AG09319 (cell line): ENCODE measurements at places on chromosomes 5 and 9.

- DNase-seq = no peak
Measured at GRCh38 chr9:6733257-6733656, 24.5 kb upstream of the KDM4C start.

DNA sequence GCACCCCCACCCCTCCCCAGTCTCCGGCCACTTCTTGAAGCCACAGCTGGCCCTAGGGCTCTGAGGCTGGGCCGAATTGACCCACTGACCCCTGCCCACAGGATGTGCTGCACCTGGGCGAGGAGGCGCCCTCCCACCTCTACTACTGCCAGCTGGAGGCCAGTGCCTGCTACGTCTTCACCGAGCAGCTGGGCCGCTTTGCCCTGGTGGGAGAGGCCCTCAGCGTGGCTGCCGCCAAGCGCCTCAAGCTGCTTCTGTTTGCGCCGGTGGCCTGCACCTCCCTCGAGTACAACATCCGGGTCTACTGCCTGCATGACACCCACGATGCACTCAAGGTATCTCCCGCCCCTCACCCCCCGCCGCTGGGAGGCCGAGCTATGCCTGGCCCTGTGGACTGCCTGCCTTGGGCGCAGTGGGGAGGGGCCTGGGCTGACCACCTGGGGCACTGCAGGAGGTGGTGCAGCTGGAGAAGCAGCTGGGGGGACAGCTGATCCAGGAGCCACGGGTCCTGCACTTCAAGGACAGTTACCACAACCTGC is 21.3 kb downstream of the HK3 start:
- no peak for DNase-seq

DNA sequence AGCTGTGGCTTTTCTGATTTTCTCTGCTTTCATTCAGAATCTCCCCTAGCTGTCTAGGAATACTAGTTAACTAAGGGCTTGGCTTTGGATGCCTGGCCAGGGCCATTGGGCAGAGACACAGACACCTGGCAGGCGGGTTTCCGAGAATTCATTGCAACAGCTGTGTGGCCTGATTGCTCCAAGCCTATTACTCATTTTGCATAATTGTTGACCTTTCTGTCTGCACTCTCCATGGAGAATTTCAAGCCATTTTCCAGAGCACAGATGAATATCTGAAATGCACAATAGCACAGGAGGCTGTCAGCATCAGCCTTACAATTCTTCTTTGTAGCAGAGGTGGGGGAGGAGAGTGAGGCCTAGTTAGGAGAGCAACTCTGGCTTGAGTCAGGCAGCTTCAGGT is 310.5 kb downstream of the DMAC1 start:
- no peak for DNase-seq

GRCh38 chr9:73643379-73644013 is 491.8 kb downstream of the ANXA1 start:
- DNase-seq = no peak

DNA sequence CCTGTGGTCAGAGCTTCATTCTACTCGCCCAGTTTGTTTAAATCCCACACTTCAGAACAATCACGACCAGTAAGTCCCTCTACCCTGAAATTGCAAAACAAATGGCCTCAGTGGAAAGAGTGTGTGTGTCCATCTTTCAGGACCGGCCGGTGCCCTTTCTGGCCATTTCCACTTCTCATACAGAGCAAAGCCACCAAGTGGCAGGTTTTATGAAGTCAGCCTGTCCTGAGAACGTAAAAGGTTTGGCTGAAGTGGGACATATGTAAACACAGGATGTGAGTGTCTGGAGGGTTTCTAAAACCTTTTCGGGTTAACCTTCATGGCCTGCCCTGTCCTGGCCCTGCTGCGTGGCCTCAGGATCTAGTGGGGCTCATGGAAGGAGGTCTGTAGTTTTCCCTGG is 24.7 kb downstream of the NXNL2 start:
- DNase-seq = no peak

DNA sequence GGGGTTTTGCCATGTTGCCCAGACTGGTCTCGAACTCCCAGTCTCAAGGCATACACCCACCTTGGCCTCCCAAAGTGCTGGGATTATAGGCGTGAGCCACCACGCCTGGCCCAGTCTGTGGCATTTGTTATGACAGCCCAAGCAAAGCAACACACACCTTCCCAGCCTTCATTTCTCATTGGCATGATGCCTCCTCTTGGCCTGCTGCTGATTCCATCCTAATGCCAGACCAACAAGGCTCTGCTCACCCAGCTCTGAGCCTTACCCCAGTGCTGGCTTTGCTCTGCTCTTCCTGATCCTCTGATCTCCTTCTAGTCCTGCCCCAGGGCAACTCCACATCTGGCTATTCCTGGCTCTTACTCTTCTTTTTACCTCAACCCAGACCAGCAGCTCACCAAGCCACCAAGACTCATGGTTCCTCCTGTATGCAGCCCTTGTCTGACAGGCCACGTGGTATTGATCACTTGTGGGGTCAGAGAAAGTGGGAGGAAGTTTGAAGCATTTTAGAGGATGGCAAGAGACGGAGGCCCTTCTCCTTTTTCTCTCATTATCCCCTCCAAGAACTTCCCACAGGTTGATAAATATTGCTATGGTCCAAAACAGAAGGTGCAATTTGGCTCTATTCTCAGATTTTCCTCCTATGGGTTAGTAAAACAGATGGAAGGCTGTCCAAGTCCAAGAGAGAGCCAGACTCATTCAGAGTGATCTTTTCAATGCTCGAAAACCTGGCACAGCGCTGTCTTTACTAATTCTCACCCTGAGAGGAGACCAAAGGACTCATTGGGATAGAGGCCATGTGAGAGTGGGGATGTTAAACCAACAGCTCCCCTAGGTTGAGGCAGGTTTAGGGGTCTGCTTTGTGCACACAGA is 958 bp downstream of the CD180 start:
- no peak for DNase-seq

DNA sequence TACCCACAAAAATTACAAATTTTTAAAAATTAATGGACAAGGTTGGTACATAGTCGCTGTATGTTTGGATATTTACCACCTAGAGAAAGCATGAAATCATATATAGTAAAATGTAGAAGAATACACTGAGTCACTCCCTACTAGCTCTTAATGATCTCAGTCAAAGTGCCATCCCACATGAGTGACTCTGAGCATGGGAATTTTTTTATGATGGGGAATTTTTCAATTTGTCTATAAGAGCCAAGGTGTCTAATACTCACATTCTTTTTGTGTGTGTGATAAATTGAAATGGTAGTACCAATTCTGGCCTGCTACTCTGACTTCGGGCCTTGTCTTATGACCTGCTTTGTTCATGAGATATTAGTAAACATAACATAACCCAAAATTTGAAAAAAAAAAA is 483.2 kb downstream of the CDH10 start:
- no peak for DNase-seq

DNA sequence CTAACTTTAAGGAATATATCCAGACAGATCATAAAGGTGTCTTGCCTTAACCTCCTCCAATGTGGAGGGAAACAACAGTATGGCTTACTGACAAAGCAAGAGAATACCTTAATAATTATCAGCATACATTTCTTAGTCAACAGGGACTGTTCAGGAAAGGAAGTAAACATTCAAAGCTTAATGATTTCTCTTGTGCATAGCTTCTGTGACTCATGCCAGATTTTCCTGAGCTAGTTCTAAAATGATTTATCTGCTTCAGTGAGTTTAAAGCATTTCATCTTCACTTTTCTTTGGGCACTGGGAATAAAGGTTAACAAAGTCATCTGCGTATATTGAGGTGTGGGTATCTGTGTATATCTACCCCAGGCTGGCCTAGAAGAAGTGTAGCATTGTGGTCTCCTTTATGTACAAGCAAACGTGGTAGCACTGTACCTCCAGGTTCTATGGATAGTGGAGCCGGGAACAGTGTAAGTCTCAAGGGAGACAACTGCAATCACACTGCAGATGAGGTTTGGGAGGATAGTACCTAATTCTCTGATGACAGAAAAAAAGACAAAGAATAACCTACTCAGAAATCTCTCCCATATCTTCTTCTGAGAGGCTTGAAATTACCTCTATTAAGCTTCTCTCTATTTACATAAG is 284.1 kb downstream of the HCN1 start:
- no peak for DNase-seq

- no peak for DNase-seq
Measured at GRCh38 chr5:143495110-143495509, 91.6 kb upstream of the NR3C1 start.

DNA sequence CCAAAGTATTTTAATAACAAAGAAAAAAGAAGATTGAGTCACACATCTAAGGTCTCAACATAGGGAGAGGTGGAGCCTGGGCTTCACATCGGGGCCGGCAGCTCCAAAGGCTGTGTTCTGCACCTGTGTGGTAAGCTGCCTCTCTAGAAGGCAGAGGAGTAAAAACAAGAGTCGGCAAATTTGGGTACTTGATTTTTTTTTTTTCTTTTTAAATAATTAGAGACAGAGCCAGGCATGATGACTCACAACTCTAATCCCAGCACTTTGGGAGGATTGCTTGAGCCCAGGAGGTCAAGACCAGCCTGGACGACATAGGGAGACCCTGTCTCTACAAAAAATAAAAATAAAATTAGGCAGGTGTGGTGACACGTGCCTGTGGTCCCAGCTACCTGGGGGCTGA is 4.7 kb downstream of the URM1 start:
- no peak for DNase-seq

GRCh38 chr5:111242606-111243005 is 18.4 kb downstream of the CAMK4 start:
- DNase-seq = no peak

- DNase-seq = no peak
Measured at GRCh38 chr9:3224931-3225330, 300.9 kb downstream of the RFX3 start.

DNA sequence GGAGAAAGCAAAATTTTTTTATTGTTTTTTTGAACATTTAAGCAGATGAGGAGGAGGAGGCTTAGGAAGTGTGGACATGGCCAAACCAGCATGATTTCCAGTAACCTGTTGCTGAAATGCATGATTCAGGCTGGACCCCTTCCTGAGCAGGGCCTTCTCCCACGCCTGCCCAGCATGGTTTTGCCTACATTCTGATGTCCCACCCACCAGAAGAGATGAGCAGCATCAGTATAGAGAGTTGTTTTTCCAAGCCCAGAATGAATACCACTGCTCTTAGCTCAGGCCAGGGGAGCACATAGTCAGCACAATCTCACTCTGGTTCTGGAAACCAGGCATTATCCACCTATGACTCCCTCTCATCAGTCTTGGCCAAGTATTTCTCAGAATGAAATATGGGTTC is 90.1 kb downstream of the PAPPA start:
- DNase-seq = no peak

GRCh38 chr5:33901156-33901555 is 9.4 kb upstream of the ADAMTS12 start:
- peak; percentile 80 for DNase-seq

DNA sequence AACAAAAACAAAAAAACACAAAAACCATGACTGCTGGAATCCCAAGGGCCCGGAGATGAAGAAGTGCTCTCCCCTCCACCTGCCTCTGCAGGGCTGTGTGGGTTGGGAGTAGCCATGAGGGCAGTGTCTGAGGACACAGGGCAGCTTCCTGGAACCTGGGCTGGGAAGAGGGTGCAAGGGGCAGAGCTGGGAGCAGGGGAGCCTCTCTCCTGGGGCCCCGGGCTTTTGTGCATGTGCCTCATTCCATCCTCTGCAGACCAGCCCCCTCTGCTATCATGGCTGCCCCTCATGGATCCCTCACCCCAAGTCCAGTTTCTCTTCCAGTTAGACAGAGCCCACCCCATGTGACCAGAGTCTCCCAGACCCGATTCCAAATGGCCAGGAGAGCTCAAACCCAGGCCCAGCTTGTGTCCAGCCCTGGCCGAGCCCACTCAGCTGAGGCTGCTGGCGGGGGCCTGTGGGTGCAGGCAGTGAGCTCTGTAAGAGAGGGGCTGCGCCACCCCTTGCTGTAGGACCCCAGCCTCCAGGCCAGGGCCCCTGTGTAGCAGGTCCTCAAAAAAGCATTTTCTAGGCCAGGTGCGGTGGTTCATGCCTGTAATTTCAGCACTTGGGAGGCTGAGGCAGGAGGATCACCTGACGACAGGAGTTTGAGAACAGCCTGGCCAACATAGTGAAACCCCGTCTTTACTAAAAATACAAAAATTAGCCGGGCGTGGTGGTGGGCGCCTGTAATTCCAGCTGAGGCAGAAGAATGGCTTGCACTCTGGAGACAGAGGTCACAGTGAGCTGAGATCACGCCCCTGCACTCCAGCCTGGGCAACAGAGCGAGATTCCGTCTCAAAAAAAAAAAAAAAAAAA is 44.5 kb downstream of the PLPP7 start:
- DNase-seq = no peak

DNA sequence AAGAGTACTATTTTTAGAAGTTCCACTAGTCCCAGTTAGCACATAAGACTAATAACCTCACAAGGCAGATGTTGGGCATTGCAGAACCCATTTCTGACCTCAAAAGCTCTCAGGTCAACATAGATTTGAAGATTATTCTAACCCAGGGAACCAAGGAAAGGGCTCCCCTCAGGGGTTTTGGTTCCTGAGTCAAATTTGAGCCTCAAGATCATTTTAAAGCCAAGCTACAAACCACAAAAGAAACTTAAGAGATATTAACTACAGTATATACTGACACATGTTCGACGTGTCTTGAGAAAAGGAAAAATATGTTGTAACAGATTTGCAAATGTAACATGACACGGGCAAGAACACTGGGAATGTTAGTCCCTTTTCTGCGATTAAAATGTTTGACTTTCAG is 88.6 kb downstream of the GNAQ start:
- no peak for DNase-seq

GRCh38 chr5:124261848-124262247 is 484.6 kb downstream of the ZNF608 start:
- DNase-seq = no peak

DNA sequence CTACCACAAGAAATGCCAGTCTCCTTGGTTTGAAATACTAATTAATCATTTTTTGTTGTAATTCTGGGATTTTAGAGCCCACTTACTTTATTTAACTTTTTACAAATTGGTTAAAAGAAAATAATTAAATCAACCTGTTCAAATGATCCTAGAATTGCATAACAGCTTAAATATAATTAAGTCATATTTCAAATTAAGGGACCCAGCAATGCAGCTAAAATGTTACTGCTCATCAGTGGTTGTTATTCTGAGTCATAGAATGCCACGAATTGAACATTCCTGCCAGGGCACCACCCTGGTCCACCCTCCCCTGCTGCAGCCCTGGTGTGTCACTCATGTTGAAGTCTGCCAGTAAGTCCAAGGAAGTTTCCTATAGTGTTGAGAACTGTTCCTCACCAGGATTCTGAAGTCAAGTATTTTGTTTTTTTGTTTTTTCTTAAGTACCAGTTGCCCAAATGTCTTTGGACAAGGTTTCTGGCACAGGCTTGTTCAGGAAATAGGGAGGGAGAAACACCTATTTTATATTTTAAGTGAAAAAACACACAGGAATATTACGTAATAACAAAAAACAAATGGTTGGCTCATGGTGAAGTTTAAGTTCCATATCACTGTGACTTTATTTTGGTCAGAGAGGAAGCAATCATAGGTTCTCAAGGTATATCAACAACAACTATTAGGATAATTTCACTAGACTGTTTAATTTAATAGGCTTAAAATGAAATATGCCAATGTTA is 4.3 kb upstream of the ITGA1 start:
- no peak for DNase-seq

- no peak for DNase-seq
Measured at GRCh38 chr9:8779478-8779877, 979.9 kb upstream of the DMAC1 start.

- no peak for DNase-seq
Measured at GRCh38 chr5:28580616-28581015, 1542.2 kb upstream of the CDH9 start.

- no peak for DNase-seq
Measured at GRCh38 chr9:136484153-136485048, 1.6 kb upstream of the SEC16A start.

- DNase-seq = no peak
Measured at GRCh38 chr9:135343136-135343535, 136.4 kb upstream of the PPP1R26 start.
